Effector memory CD8-positive, alpha-beta T cell (primary cell): ENCODE measurements at places on chromosomes 16 and 17.
A peak's percentile ranks its signal among the peaks of the same experiment; 100 is the strongest.

- no peak for DNase-seq
Measured at GRCh38 chr16:239948-240277, 5.3 kb downstream of the FAM234A start.

DNA sequence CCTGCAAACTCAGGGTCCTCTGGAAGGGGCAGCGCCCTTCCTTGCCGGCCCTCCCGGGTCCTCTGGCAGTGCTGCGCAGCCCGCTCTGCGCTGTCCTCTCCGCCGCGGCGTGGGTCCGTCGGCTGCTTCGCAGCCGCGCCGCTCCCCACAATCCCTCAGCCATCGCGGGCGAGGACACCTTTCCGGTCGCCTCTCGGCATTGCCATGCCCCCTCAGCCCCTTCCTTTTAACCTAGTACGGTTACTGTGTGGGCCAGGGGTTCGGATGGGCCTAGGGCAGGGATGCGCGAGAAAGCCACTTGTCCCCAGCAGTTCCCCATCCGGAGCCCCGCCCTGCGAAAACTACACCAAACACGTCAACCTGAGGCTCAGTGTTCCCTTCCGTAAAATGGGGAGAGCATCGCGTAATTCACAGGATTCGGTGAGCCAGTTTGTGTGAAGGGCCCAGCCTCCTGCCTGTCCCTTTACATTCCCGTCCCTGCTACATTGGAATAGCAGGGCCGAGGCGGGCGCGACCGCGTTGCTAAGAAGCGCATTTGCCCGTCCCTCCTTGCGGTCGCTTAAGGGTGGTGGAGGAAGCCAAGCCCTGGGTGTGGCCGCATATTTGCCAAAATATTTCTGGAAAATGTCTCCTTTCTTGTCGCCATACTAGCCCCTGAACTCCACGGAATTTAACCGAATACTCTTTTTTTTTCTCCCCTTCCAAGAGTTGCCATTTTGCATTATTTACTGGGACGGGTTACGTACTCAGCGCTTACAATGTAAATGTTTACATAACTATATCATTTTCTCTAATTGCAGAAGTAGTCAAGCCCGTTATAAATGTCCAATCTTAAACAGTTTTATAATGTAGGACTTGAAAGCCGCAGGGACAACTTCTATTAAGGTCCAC, 13.2 kb downstream of the COPZ2 start:
- DNase-seq: no peak

DNA sequence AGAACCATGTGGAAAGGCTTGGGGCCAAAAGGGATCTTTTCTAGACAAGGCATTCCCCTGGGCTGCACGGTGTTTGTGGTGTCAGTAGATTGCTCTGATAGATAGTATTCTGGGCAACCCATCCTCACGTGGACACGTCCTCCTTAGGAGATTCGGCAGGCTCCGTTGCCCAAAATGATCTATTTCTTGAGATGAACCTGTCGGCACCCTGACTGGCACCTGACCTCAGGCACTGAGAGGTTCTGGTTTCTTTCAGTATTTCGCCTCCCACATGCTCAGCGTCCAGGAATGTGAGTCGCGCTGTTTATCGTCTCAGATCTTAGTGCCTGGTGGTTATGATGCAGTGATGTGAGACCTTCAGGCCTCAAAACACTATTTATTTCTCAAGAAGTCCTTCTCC, 89.7 kb downstream of the MARCHF10 start:
- no peak for DNase-seq

GRCh38 chr17:45029096-45029495, 22.3 kb downstream of the DCAKD start:
- DNase-seq: no peak

DNA sequence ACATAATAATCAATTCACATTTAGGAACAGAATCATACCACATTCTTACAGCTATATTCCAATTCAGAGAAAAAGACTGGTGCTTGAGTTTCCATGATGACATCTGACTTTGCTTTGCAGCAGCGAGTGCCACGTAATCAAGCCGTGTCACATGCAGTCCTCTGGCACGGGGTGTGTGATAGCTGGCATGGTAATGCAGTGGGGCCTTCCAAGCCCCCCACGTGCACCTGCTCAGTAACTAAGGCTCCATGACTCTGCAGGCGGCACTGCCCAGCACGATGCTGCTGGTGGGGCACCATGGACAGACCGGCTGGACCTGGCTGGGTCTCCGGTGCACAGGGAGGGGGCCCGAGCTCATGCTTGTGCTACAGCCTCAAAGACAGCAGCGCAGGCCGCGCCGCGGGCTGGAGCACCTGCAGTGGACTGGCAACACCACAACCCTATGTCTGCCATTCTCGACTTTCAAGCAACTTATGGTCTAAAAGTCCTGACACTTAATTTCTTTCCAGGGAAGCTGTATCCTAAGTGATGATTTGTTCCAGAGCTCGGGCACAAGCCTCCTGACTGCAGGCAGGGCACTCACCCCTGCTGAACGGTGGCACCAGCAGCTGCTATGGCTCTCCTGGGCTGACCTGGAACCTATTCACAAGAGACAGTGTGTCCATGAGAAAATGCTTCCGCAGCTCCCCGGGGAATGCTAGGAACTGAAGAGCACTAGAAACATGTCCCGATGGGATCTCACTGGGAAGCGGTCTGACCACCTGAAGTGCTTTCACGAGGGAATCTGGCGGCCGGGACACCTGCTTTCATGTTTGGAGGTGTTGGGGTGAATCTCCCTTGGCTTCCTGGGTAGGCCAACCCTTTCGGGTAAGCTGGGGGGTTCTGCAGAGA, 99.5 kb upstream of the DNAH17 start:
- no peak for DNase-seq

DNA sequence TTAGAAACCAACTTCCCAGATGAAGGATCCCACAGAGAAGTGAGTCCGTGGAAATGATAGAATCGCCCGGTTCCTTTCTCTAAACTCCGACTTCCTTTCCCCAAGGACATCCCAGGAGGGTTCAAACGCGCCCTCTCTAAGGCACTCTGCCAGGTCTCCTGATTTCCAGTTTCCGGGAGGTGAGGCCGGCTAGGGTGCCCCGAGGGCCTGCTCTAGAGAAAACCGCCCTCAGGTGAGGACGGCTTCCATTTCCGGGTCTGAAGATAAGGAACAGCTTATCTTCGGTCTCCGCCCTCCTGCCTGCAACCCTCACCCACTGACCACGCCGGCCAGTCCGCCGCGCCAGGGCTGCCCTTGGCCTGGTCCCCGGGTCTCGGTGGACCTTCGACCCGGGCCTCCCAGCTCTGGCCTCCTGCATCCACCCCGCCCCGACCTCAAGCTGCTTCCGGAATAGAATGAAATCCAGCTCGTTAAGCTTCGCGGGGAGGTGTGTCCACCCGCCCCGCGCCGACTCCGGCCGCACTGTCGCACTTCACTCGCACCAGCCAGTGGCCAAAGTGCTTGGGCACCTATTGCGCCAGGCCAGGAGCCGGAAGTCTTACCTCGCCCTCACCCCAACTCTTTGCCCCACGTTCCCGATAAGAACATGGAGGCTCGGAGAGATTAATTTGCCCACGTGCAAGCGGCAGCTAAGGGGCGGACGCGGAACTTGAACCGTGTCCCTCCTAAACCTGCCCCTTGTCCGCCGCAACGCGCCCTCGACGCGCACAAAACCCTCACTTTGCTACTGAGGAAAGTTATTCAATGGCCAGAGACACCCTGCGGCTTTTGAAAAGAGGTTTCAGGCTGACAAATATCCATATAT, 836 bp upstream of the MMP15 start:
- peak; percentile 19 for DNase-seq

- DNase-seq: no peak
Measured at GRCh38 chr17:75691371-75691791, 24.2 kb downstream of the SAP30BP start.

- DNase-seq: no peak
Measured at GRCh38 chr17:50039058-50039457, 16.9 kb upstream of the ITGA3 start.

DNA sequence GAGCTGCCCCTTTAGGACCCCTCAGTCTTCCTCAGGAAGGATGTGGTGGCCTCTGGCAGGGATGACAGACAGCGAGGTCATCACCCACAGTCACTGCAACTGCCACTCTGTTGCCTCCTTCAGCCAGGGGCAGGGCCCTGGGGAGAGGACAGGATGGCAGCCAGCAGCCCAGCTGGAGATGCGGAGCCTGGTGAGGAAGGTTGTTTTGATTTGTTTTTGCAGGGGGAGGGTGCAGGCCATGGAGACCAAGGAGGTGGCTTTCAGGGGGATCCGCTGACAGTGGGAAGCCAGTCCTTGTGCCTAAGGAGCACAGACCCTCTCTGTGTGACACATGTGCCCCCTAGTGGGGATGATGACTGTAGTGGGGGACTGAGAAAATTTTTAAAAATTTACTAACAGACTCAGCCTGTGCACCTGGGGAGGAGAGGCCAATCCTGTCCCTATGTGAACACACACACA, 7.4 kb downstream of the PRCD start:
- peak; percentile 62 for DNase-seq

GRCh38 chr17:12619459-12620199, 46.1 kb upstream of the MYOCD start:
- DNase-seq: no peak

- peak; percentile 46 for DNase-seq
Measured at GRCh38 chr16:2512735-2513404, 882 bp upstream of the ATP6V0C start.

GRCh38 chr17:64411999-64412771, 21.5 kb upstream of the PECAM1 start:
- DNase-seq: no peak

DNA sequence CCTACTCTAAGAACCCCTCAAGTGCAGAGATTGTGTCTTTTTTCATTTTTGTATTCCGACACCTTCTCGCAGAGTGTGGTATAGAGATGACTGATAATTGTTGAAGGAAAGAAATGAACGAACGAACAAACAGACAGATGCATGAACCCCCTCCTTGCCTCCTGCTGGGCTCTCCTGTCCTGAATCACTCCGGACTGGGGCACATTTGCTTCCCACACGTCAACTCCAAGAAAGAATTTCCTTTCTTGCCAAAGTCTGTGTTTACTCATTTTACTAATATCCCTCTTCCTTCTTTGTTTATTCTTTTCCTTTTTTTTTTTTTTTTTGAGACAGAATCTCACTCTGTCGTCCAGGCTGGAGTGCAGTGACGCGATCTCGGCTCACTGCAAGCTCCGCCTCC, 37.5 kb upstream of the BHLHA9 start:
- DNase-seq: no peak

GRCh38 chr17:4043862-4044261, 79.6 kb upstream of the ATP2A3 start:
- DNase-seq: peak; percentile 81

GRCh38 chr17:19569785-19570543, 36.3 kb downstream of the SLC47A1 start:
- no peak for DNase-seq
